Stimulated activated CD4-positive, alpha-beta T cell treated with anti-CD3 and anti-CD28 coated beads, Interleukin-1b, Interleukin-23, amount 100 ng/mL, for 24 hours (primary cell): ENCODE measurements at places on chromosomes 1 and 21.

- no peak for DNase-seq
These were observed 163.4 kb upstream of the DPYD start for GRCh38 chr1:98084188-98084587.

GRCh38 chr21:34695434-34695833, 26.6 kb downstream of the CLIC6 start:
- no peak for DNase-seq

GRCh38 chr1:55329091-55329490, 113.9 kb upstream of the USP24 start:
- DNase-seq = no peak

- peak; percentile 29 for DNase-seq
These were observed 58.7 kb upstream of the RGS1 start for GRCh38 chr1:192516776-192517297.

GRCh38 chr1:17061486-17061885, 7.7 kb upstream of the SDHB start:
- DNase-seq = no peak

DNA sequence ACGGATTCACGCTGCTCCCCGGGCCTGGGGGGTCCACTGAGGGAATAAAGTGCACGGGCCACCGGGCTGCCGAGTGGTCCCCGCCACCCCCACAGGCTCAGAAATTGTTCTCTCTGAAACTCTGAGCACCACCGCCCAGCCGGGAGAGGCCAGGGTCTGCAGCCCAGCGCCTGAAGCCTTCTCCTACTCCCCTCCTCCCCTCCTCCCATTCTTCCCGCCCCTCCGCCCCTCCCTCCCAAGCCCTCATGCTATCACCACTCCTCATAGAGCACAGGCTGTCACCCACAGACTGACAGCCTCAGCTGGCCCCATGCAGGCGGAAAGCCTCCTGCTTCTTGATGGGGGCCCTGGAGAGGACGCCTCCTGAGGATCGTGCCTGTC, 707 bp upstream of the GPR153 start:
- DNase-seq = no peak

GRCh38 chr1:70101774-70102173, 103.6 kb downstream of the LRRC40 start:
- DNase-seq = no peak

DNA sequence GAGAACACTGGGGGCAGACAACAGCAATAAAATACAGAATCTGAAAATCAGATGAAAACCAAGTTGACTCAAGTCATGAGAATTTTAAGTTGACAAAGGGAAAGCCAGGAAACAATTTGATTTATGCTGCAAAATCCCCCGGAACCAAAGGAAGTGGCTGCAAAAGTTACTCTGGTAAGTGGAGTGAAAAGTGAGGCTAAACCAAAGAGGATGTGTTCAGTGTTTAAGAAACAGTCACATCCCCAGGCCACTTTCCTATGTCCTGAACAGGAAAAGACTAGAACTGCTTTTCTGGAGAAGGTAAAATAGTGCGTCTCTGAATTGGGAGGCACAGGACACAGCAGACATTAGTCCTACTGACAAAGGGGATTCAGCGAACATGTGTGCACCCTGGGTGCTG, 5.9 kb downstream of the TARBP1 start:
- no peak for DNase-seq

DNA sequence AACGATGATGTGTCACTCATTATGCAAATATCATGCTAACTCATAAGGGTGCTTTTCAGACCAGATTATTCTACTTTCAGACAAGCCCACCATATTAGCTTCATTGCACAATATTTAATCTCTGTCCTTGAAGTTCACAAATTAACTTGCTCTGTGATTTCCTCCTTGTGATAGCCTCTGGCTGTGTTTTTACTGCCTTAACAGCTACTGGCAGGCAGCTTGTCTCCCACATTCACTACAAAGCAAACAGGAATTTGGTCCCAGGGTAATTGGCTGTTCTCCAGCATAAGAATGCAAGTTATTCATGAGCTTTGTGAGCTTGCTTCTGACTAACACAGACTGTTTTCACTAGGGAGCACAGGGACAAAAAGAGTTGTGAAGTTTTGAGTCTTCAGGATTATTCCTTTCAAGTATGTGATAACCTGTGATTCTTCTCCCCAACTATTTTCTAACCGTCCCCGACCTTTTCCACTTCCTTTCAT, 87.9 kb upstream of the HMCN1 start:
- DNase-seq = no peak
